ENCODE measurements at places on chromosomes 3 and 15.

DNA sequence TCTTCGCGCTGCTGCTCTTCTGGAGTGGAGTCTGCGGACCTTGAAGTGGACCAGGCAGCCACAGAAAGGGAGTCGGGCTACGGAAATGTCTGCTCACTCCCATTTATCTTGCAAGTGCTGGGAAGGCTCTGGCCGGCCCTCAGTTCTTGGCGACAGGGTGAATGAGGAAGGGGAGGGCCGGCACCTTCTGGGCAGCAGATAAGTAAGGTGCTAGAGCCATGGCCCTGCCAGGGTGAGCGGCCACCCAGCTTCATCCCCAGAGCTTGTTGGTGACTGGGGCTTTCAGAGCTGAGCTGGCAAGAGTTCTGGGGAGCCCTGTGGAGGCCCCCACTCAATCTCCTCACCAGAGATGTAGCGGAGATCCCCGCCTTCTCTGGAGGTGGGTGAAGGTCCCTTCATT lies 103.5 kb downstream of the ASB7 start:
- DNase-seq, result no peak

- DNase-seq, result no peak
Measured at GRCh38 chr3:52420388-52420787, 24.5 kb downstream of the SEMA3G start.

DNA sequence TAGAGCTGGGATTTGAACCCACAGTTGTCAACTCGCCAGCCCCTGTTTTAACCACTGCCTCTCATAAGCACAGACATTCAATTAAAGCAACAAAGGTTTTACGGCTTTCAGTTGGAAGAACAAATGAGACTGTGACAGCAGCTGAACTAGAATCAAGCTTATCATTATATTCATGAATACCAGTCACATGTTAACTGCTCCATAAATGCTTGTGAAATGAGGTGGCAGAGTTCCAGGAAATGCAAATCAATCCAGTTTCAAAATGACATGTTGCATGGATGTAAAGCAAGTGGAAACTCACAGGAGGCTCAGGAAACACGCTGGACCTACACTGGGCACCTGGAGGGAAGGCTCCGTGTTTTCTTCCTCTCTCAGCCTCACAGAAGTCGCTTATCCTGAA lies 3.9 kb downstream of the GP5 start:
- no peak for DNase-seq

- DNase-seq, result no peak
Measured at GRCh38 chr3:152355744-152356665, 87.3 kb downstream of the MBNL1 start.

DNA sequence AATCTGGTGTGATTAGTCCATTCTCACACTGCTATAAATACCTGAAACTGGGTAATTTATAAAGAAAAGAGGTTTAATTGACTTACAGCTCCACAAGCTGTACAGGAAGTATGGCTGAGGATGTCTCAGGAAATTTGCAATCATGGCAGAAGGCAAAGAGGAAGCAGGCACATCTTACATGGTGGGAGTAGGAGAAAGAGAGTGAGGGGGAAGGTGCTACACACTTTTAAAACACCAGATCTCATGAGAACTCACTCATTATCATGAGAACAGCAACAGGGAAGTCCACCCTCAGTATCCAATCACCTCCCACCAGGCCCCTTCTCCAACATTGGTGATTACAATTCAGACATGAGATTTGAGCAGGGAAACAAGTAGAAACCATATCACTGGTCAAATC lies 24.0 kb upstream of the ACP3 start:
- no peak for DNase-seq

DNA sequence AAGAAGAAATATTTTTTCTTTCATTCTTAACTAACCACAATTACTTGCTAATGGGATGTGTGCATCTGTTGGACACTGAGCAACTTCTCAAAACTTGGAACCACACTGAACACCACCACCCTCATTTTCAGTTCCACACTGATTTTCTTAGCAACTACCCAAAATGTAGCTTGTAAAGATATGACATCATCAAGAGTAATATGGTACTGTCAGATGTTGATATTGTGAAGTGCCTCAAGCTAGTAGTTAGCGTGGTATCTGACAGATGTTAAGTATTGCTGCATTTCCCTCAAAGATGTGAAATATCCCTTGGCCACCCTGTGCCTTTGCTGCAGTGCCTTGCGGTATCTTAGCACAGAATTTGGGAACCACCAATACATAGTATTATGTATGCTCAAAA lies 9.3 kb downstream of the RFTN1 start:
- DNase-seq, result no peak

DNA sequence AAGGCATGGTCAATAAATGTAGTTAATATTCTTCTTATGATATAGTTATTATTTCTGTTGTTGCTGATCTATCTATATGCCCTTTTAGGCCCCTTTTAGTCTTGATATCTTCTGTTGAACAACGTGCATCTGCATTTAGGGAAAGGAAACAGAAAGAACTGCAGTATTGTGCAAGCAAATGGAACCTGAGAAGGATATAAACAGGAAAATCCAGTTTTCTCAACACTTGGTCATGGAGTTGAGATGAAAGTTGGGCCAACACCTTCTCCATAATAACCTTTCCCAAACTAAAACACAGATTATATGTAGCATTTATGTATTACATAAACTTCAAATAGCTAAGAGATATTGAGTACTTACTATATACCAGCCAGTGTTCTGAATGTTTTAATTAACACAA lies 179.7 kb downstream of the ADAMTS9 start:
- no peak for DNase-seq

- peak; percentile 57 for DNase-seq
Measured at GRCh38 chr15:29090617-29091466, 178.8 kb downstream of the NSMCE3 start.

DNA sequence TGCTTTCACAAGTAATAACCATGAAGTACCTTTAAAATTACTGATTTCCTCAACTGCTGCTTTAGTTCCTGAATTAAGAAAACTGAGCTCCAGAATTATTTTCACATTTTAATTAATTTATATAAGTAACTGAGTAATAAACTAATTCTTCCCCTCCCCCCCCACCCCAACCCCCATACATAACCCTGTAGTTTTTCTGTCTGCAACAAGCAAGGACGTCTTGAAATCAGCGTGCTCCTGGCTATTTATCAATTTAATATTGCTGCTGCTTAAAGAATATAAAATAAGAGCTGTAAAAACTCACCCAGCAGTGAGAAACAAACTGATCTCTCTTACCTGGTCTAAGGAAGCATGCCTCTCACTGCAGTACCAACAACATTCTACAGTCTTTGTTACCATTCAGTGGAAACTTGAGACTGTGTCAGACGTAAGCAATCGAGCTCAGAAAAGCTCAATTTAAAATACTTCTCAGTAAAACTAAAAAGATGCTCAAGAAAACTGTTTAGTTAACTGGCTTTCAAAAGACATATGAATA lies 121.0 kb downstream of the TFDP2 start:
- peak; percentile 71 for DNase-seq

DNA sequence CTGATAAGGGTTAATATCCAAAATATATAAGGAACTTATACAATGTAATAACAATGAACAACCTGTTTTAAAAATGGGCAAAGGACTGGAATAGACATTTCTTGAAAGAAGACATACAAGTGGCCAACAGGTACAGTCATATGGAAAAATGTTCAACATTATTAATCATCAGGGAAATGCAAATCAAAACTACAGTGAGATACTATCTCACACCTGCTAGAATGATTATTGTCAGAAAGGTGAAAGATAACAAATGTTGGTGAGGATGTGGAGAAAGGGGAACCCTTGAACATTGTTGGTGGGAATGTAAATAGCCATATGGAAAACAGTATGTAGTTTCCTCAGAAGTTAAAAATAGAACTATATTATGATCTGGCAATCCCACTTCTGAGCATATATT lies 20.4 kb downstream of the GOLM2 start:
- DNase-seq, result no peak

DNA sequence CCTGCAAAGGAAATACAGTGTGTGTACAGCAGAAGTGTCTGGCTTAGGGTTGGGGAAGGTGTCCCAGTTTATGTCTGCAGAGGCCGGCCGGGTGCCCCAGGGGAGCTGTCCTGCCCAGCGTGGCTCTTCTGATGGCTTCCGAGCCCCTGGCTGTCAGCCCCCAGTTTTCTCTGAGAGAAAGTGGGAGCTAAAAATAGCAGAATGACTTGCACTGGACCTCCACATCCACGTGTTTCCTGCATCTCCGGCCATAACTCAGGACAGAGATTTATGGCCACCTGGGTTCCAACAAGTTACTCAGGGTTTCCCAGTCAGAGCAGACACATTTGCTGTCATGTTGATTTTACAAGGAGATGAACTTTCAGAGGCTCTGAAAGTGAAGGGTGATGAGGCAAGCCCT lies 192.0 kb downstream of the ATP10A start:
- DNase-seq, result no peak

DNA sequence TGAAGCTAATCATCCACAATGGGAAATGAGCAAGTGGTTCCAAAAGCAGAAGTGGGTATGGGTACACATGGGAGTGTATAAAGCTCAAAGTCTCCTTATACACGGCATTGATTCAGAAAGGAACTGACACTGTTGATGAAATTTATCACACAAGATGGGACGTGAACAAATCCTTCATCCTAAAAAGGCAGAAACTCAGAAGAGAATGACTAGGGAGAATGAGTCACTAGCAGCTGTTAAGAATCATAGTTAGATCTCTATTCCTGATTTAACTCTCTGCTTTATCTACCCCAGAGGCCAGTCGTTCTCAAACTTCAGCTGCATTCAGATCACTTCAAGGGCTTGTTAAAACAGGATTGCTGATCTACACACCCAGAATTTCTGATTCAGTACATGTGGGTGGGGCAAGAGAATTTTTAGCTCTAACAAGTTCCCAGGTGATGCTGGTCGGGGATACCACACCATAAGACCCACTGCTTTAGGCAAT lies 97.7 kb upstream of the PHLDB2 start:
- DNase-seq, result no peak

DNA sequence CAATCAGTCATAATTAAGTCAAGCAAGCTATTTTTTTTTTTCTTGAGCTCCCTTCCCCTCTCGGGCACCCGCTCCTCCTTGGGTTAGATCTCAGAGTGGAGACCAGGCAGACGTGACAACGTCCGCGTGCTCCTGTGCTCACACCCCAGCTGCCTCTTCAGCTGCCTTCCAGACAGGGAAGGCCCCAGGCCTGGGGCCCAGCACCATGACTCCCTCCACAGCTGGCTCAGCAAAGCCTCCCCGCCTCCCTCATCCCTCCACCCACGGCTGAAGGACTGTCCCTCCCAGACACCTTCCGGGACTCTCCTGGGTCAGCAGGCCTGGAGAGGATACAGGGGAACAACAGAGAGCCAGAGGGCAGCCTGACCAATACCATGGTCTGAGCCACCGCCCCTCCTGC lies 87.9 kb upstream of the LINGO1 start:
- DNase-seq, result no peak

DNA sequence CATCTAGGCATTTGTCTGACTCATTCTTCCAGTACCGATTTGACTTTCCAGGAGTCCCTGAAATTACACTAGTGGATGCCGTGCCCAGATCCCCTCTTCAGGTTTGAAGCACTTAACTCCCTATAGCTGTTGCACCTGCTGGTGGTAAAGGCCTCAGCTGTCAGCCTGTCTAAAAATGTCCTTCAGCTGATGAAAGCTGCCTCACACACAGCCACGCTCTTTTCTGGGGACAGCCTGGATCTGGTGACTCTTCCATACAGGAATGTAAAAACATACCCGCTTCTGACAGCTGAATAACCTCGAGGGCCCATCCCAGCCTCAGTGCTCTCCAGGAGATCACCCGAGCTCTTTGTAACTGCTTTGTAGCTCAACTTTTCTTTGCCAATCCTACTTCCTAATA lies 534.1 kb upstream of the GRM7 start:
- DNase-seq, result no peak

- DNase-seq, result no peak
Measured at GRCh38 chr3:19002606-19003005, 145.7 kb upstream of the KCNH8 start.

DNA sequence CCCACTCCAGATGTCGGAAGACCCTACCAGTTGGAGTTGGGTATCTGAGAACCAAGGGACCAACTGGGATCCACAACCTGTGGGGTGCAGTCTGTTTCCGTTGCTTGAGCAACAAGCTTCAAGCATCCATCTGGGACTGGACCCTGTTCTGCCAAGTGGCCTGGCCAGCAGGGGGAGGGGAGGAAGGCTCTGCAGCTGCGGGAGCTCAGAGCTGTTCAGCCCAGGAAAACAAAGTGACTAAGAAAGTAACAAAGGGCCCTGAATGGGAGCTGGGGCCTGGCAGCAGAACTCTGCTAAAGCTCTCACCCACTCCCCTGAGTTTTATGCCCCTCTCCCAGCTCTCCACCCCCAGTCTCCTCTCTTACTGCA lies 2.7 kb downstream of the TYRO3 start:
- DNase-seq, result no peak

- DNase-seq, result no peak
Measured at GRCh38 chr15:26210980-26211379, 347.9 kb upstream of the ATP10A start.

GRCh38 chr3:159102001-159102400 lies 300.1 kb downstream of the MFSD1 start:
- no peak for DNase-seq
